ENCODE measurements at places on chromosomes 7 and 10. TPM values are rescaled to one million over a fixed set of nuclear protein-coding genes. Genes with fewer than 3 reads are reported as not detected.

Gene SEPHS1
- total RNA-seq: 27.1 TPM

Gene TMEM176B
- 3.4 TPM for total RNA-seq

Gene SMO
- 2.7 TPM for total RNA-seq

Gene TCF7L2
- 7.4 TPM for total RNA-seq

Gene HTRA1
- total RNA-seq: 14.5 TPM

Gene FAM241B
- 1.1 TPM for total RNA-seq

Gene UFSP1
- total RNA-seq: 2.5 TPM

DNA sequence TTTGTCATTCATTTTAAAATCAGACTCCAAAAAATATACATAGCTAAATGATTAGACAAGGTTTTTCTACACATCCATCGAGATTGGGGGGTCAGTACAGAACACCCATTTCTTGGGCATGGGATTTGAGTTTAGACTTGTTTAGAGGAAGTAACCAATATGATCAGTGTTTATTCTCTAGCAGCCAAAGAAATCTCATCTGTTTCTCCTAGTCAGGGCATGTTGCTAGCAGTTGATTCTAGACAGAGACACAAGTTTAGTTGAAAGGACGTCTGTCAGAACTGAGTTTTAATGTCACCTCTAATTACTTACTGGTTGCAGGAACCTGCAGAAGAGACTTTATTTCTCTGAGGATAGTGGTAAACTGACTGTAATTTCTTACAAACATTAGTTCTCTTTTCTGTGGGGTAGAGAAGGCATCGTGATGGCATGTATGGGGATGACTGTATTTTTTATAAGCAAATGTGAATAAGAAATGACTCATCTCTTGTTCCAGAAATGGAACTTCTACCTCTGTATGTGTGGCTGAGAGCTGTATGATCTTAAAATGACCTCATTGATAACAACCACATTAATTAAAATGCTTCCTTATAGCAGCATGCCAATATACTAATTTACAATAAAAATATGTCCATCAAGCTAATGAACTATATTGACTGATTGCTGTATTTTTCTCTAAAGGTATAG, 30.6 kb upstream of the RHOBTB1 start:
- H3K4me1 ChIP-seq: peaks cover 24% of the 10 kb centered on the region
- no peak for DNase-seq
- no peaks in the 10 kb centered on the region for H3K27me3 ChIP-seq
- H3K27ac ChIP-seq: no peak overlapping the region
- no peaks in the 10 kb centered on the region for H3K36me3 ChIP-seq

GRCh38 chr10:3455385-3456334, 283.1 kb upstream of the PITRM1 start:
- no peaks in the 10 kb centered on the region for H3K27me3 ChIP-seq
- no peaks in the 10 kb centered on the region for H3K36me3 ChIP-seq
- peak overlapping the region; percentile 2 for H3K27ac ChIP-seq
- H3K4me1 ChIP-seq: peaks cover 10% of the 10 kb centered on the region
- DNase-seq: no peak

DNA sequence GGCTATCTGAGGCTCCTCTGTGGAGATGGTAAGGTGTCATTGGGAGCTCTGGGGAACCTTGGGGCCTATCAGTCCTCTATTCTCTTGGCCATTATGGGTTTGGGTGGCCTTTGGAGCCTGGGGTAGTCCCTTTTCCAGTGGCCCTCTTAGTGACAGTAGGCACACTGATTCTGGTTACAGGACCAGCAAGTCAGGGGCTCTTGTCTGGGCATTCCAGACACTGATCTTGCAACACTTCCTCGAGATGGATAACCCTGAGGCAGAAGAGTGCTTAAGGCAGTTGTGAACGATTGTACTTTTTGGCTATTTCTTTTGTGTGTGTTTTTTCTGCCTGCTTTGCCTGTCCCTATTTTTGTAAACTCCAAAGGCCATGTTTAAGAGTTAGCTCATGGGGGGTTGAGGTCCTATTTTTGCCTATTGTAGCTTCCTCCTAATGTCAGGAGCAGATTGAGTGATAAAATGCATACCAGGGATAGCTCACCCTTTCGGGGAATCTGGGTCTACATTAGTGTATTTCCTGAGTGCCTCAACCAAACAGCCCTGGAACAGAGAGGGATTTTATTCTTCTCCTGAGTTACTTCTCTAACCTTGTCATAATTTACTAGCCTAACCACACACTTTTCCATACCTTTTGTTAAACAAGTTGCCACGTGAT, 61.2 kb downstream of the PRKAR2B start:
- H3K27me3 ChIP-seq: no peaks in the 10 kb centered on the region
- no peaks in the 10 kb centered on the region for H3K4me1 ChIP-seq
- H3K27ac ChIP-seq: no peak overlapping the region
- H3K36me3 ChIP-seq: no peaks in the 10 kb centered on the region
- DNase-seq: no peak
- no peak overlapping the region for H3K4me3 ChIP-seq

GRCh38 chr10:119031496-119032059, 2.1 kb downstream of the NANOS1 start:
- no peaks in the 10 kb centered on the region for H3K36me3 ChIP-seq
- peak overlapping the region; percentile 74 for H3K4me3 ChIP-seq
- peak overlapping the region; percentile 90 for H3K27ac ChIP-seq
- H3K4me1 ChIP-seq: peaks cover 13% of the 10 kb centered on the region
- no peak for DNase-seq

- no peak overlapping the region for H3K27ac ChIP-seq
- H3K27me3 ChIP-seq: no peaks in the 10 kb centered on the region
- DNase-seq: no peak
- H3K4me1 ChIP-seq: no peaks in the 10 kb centered on the region
Observed at GRCh38 chr7:81487516-81487915, 282.3 kb downstream of the HGF start.

DNA sequence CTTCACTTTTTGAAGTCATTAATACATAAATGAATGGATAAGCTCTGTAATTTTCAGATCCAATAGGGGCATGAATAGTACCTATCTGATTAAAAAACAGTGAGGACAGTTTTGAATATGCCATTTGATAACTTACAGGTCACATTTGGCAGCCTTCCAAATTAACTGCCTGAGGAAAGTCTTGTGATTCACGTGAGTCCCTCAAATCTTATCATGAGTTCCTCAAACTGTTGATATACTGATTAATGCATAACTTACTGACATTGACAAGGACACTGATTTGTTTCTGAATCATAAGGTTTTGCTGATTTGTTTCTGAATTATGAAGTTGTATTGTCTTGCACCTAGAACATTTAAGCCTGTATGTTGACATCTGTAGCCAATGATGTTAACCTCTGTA, 55.1 kb downstream of the ANKMY2 start:
- H3K4me3 ChIP-seq: no peak overlapping the region
- DNase-seq: no peak
- H3K36me3 ChIP-seq: no peaks in the 10 kb centered on the region

GRCh38 chr10:8407501-8408021, 353.1 kb downstream of the GATA3 start:
- no peak for DNase-seq
- H3K36me3 ChIP-seq: no peaks in the 10 kb centered on the region
- H3K4me3 ChIP-seq: no peak overlapping the region
- no peaks in the 10 kb centered on the region for H3K4me1 ChIP-seq

DNA sequence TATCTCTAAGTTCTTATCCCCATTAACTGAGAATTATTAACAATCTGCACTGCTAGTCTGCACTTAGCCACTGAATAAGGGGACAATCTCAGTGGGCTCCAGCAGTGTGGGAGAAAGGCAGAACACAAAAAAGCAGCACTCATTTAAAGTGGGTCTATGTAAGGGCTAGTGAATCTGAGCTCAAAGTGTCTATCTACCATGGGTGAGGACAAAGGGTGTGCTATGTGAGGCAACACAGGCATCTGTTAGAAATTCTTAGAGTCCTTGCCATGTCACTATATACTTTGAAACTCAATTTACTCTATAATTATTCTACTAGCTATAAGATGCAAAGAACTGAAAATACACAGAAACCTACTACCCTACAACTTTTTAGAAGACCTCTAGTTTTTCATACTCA, 135.8 kb upstream of the TMEM168 start:
- no peaks in the 10 kb centered on the region for H3K27me3 ChIP-seq
- DNase-seq: no peak
- no peak overlapping the region for H3K4me3 ChIP-seq
- H3K4me1 ChIP-seq: no peaks in the 10 kb centered on the region

DNA sequence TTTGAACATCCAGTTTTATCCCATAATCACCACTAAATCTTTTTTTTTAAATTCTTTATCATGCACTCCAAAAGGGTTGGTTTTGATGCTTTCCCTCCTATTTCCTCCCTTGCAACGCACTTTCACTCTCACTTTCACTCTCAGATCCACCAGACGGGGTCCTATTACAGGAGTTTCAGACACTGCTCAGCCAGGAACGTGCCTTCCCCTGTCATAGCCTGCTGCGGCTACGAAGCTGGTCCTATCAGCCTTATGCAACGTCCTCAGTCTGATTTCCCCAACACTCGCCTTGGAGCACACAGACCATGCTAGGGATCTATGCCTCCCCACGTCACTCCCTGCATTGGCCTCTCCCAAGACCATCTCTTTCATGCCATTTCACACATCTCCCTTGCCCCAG, 23.4 kb downstream of the ZPBP start:
- H3K27me3 ChIP-seq: no peaks in the 10 kb centered on the region
- DNase-seq: no peak

DNA sequence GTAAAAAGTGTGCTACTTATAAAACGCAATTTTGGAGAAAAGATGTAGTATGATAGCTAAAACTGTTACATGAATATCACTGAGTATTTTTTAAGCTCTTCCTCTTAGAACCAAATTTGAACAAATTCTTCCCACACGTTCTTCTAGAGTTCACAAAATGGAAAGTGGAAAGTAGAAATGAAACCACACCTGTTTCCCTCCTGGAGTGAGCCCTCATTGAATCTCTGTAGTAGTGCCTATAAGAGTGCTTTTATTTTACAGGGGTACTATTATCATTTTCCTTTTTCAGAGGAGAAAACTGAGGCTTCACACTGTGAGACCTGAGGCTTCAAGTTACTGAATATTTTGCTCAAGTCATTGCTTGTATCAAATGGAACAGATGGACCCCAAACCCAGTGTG, 393.0 kb downstream of the NRG3 start:
- H3K36me3 ChIP-seq: no peaks in the 10 kb centered on the region
- no peaks in the 10 kb centered on the region for H3K27me3 ChIP-seq
- no peak for DNase-seq
- H3K27ac ChIP-seq: no peak overlapping the region
- H3K4me3 ChIP-seq: no peak overlapping the region

DNA sequence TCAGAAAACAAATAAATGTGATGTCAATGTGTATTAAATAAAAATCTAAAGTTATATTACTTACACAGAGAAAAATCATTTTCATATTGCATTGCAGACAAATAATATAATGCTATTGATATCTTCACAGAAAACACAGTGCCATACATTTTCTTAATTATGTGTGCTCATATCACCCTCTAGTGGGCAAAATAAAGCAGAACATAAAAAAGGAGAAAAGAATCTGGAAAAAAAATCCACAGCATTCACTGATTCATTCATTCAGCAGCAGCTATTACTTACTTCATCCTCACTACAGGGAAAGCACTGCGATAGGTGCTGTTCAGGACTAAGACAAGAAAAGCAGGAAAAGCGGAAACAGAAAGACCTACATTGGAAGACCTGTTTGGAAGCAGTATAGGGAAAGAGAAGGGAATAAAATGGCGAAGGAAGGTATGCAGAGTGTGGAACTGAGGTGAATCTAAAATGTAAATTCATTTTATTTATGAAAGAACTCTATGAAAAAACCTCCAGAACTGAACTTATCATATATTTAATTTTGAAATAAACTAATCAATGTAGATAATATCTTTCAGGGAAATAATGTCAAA, 73.2 kb downstream of the POT1 start:
- no peak overlapping the region for H3K4me3 ChIP-seq
- no peaks in the 10 kb centered on the region for H3K4me1 ChIP-seq
- no peak for DNase-seq
- H3K36me3 ChIP-seq: no peaks in the 10 kb centered on the region

- H3K27me3 ChIP-seq: no peaks in the 10 kb centered on the region
- no peak overlapping the region for H3K27ac ChIP-seq
- no peaks in the 10 kb centered on the region for H3K36me3 ChIP-seq
- no peak overlapping the region for H3K4me3 ChIP-seq
- H3K4me1 ChIP-seq: no peaks in the 10 kb centered on the region
Observed at GRCh38 chr7:66894463-66895080, 26.5 kb upstream of the TMEM248 start.

DNA sequence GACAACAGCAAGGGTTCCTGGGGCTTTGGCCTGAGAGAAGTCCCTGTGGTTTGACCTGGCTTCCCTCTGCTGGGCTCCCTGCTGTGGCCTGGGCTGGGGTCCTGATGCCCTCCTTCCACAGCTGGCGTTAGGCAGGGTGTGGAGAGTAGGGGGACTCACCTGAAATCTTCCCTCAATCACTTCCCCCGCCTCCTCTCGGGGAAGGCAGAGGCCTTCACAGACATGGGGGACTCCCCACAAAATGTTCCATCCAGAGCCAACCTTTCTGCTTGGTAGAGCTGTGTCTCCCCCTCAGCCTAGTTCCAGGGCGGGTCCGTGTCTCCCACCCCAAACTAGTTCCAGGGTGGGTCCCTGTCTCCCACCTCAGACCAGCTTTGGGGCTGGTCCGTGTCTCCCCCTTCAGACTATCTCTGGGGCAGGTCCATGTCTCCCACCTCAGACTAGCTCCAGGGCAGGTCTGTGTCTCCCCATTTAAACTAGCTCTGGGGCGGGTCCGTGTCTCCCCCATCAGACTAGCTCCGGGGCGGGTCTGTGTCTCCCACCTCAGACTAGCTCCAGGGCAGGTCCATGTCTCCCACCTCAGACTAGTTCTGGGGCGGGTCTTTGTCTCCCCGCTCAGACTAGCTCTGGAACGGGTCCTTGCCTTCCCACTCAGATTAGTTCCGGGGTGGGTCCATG, 2.2 kb downstream of the PVRIG start:
- no peak overlapping the region for H3K4me3 ChIP-seq
- no peaks in the 10 kb centered on the region for H3K4me1 ChIP-seq
- peaks cover 78% of the 10 kb centered on the region for H3K36me3 ChIP-seq
- no peak for DNase-seq
- H3K27ac ChIP-seq: no peak overlapping the region

- H3K27ac ChIP-seq: no peak overlapping the region
- no peaks in the 10 kb centered on the region for H3K36me3 ChIP-seq
- no peak overlapping the region for H3K4me3 ChIP-seq
- no peak for DNase-seq
- no peaks in the 10 kb centered on the region for H3K4me1 ChIP-seq
Observed at GRCh38 chr10:10067644-10068043, 950.0 kb upstream of the CELF2 start.

GRCh38 chr10:79188154-79188965, 119.6 kb downstream of the ZMIZ1 start:
- H3K36me3 ChIP-seq: no peaks in the 10 kb centered on the region
- DNase-seq: no peak
- H3K4me1 ChIP-seq: peaks cover 35% of the 10 kb centered on the region
- no peak overlapping the region for H3K27ac ChIP-seq

DNA sequence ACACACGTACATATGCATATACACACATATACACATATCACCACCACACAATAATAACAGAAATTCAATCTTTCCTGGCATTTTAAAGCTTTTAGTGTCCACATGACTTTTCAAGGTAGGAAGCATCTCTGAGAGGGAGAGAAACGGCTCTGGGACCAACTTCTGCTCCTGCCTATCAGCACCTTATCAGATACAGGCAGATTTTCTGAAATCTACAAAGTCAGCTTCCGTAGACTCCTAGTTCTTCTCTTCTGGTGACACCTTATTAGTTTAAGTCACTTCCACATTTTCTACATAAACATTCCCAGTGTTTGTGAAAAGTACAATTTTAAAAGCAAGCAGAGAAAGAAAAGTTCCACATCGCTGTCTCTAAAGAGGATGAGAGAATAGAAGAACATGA, 74.5 kb downstream of the ZNF22 start:
- H3K4me1 ChIP-seq: no peaks in the 10 kb centered on the region
- no peaks in the 10 kb centered on the region for H3K36me3 ChIP-seq
- H3K27me3 ChIP-seq: peaks cover 2% of the 10 kb centered on the region

All from psoas muscle (tissue), 8 donors.